ENCODE measurements at places on chromosomes 4 and X. TPM values are rescaled to one million over a fixed set of nuclear protein-coding genes. Genes with fewer than 3 reads are reported as not detected.

PPEF1 gene
- not detected for total RNA-seq

DHX15 gene
- 159 TPM for total RNA-seq

ZXDA gene
- 8.2 TPM for total RNA-seq

CFP gene
- total RNA-seq, result not detected

SMAD1 gene
- 7.5 TPM for total RNA-seq

PAQR3 gene
- total RNA-seq, result 23.0 TPM

TNIP3 gene
- 0.35 TPM for total RNA-seq

PPEF2 gene
- total RNA-seq, result not detected
